Activated naive CD8-positive, alpha-beta T cell treated with anti-CD3 and anti-CD28 coated beads for 36 hours (primary cell): ENCODE measurements at places on chromosomes 16 and 17.

DNA sequence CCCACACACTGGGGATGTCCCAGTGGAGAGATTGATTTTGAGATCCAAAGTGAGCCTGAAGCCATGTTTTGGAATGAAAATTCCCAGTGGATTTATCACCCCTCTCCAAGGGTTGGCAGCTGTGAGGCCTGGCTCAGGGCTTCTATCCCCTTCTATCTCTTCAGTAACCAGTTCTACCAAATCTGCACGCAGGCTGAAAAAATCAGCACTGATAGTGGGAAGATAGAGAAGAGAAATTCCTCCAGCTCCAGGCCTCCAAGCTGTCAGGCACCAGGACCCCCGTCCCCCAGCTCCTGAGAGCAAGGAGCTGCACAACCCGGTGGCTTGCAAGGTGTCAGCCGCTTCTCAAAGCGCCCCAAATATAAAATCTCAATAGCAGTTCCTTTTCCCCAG is 1.0 kb downstream of the FLOT2 start:
- H3K4me3 ChIP-seq, result peak overlapping the region; percentile 94
- peaks cover 64% of the 10 kb centered on the region for H3K4me1 ChIP-seq
- H3K27me3 ChIP-seq, result no peaks in the 10 kb centered on the region
- peaks cover 47% of the 10 kb centered on the region for H3K36me3 ChIP-seq

DNA sequence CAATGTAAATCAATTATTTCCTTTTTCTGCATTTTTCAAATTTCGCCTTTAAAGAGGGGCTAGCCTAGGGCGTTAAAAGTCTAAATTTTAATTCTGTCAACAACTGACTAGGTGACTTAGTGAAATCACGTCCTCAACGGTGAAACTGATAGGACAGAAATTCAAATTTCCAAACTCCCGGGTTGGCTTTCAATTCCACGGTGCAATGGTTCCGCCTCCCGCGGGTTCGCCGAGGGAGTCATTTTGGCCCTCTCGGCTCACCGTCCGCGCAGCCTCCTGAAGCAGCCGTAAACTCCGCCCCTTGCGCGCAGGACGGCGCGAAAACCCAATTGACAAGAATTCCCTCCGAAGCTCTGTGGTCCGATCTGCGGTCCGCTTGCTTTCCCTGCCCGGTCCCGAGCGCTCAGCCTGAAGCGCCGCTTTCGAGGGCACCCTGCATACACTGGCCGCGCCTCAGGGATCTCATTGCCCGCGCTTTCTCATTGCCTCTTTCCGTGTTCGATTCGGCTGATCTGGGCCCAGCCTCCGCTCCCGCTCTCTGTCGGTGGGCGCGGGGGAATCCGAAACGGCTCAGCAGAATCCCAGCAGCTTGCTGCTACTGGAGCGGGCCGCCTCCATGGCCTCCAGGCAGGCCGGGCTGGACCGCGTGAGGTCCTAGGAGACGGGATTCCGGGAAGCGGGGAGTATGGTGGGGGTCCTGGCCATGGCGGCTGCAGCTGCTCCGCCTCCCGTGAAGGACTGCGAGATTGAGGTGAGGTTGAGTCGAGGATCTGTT is at the start of gene ATAD5:
TSS of gene ATAD5 (plus strand) at position 304 of the 775 bp plus-strand sequence. CDS start at position 686, 382 bp downstream.
- H3K36me3 ChIP-seq, result peaks cover 23% of the 10 kb centered on the region
- H3K4me3 ChIP-seq, result peak within 1 kb of the TSS; percentile 95
- no peaks in the 10 kb centered on the region for H3K27me3 ChIP-seq
- peaks cover 19% of the 10 kb centered on the region for H3K4me1 ChIP-seq
- peak within 1 kb of the TSS; percentile 96 for H3K27ac ChIP-seq
- DNase-seq, result peak; percentile 90

GRCh38 chr17:12390631-12391030 is 275.1 kb upstream of the MYOCD start:
- no peaks in the 10 kb centered on the region for H3K27me3 ChIP-seq
- no peaks in the 10 kb centered on the region for H3K4me1 ChIP-seq
- H3K36me3 ChIP-seq, result no peaks in the 10 kb centered on the region
- no peak for DNase-seq
- no peak overlapping the region for H3K27ac ChIP-seq

GRCh38 chr17:42743595-42744282 is 1.1 kb downstream of the EZH1 start:
- peak overlapping the region; percentile 97 for H3K4me3 ChIP-seq
- DNase-seq, result no peak
- H3K27ac ChIP-seq, result peak overlapping the region; percentile 97
- H3K27me3 ChIP-seq, result peaks cover 6% of the 10 kb centered on the region
- peaks cover 22% of the 10 kb centered on the region for H3K4me1 ChIP-seq
- H3K36me3 ChIP-seq, result no peaks in the 10 kb centered on the region

DNA sequence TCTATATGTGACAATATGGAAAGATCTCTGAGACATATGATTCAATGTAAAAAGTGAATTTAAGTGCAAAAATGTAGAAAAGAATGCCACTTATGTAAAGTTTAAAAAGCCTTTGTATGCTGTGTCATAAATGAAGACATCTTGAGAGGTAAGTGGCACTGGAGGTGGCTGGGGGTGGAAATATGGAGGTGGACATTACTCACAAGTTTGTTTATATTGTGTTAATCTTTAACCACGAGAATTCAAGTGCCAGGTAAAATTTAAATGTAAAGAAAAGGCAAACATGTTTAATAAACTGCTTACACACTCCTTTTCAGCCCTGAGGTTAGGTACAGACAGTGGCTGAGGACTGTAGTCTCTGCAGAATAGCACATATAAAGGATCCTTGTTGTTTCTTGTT is 235.1 kb downstream of the ABCC12 start:
- DNase-seq, result no peak
- no peak overlapping the region for H3K4me3 ChIP-seq
- H3K27me3 ChIP-seq, result peaks cover 4% of the 10 kb centered on the region
- no peaks in the 10 kb centered on the region for H3K36me3 ChIP-seq

- peaks cover 29% of the 10 kb centered on the region for H3K4me1 ChIP-seq
- peaks cover 5% of the 10 kb centered on the region for H3K36me3 ChIP-seq
- H3K4me3 ChIP-seq, result peak overlapping the region; percentile 72
- no peaks in the 10 kb centered on the region for H3K27me3 ChIP-seq
Observed at GRCh38 chr17:50421308-50422051, 4.5 kb upstream of the ACSF2 start.

DNA sequence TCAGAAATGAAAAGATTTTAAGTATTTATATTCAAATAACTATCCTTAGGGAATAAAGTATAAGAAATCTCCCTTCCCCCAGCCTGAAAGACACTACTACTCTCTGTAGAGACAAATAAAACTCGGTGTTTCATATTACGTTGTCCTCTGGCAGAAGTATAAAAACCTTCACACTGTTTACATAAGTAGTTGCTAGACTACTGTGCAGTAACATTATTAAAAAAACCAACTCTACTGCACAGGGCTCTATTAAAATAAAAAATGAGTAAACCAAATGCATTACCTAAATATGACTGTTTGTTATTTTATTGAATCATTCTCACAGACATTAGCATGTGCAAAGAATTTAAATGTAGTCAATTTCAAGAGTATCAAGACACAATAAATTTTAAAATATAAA is 67.4 kb downstream of the MED13 start:
- no peaks in the 10 kb centered on the region for H3K27me3 ChIP-seq
- DNase-seq, result no peak
- no peak overlapping the region for H3K4me3 ChIP-seq
- H3K27ac ChIP-seq, result no peak overlapping the region
- peaks cover 9% of the 10 kb centered on the region for H3K36me3 ChIP-seq

DNA sequence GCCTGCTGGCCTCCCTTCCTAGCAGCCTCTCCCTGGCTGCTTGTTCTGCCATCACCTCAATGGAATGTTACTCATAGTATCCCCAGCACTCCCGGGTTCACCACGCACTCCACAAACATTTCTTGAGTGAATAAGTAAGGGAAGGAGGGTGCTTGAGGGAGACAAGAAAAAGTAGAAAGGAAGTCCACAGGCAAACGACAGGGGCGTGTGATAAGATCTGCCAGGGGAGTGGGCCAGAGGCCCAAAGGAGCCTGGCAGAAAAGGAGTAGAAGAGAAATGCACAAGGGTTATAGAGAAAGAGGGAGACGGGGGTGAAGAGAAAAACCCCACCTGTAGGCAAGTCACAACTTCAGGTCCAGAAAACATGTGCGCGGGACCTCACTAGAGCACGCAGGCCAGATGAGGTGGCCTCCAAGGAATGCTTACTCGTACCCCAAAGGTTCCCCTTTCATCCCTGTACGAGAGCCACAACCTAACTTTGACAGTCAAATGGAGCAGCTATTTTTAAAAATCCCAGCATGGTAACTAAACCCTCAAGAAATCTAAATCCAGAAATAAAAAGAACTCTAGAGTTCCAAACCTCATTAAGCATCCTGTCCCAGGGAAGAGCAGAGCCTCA is 6.6 kb downstream of the ZDHHC7 start:
- no peak for DNase-seq
- H3K36me3 ChIP-seq, result peaks cover 3% of the 10 kb centered on the region
- no peaks in the 10 kb centered on the region for H3K27me3 ChIP-seq

GRCh38 chr17:65467156-65467555 is 94.3 kb downstream of the AXIN2 start:
- no peak overlapping the region for H3K27ac ChIP-seq
- no peak for DNase-seq
- H3K4me3 ChIP-seq, result no peak overlapping the region

DNA sequence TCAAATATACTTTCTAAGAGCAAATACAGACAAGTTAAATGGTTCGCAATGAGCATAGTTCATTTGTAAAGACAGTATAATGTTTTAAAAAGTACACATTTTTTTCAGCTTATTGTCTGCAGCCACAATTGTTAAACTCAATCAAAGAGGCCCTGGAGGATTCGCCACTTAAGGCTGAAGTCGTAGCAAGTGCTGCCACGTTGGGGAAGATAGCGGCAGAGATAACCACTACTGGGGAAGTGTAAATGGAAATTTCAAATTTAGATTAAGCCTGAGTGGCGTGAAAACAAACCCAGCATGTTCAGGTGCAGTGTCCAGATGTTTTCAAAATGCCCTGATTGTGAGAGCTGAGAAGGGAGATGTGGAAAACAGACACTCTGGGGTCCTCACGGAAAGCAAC is 8.4 kb downstream of the PMP22 start:
- peaks cover 86% of the 10 kb centered on the region for H3K27me3 ChIP-seq
- H3K4me1 ChIP-seq, result peaks cover 12% of the 10 kb centered on the region
- H3K4me3 ChIP-seq, result no peak overlapping the region
- no peak for DNase-seq
- H3K36me3 ChIP-seq, result no peaks in the 10 kb centered on the region

GRCh38 chr16:71933913-71934695 is 38.8 kb downstream of the IST1 start:
- peaks cover 9% of the 10 kb centered on the region for H3K4me1 ChIP-seq
- H3K36me3 ChIP-seq, result peaks cover 10% of the 10 kb centered on the region
- no peak overlapping the region for H3K4me3 ChIP-seq
- DNase-seq, result no peak
- H3K27ac ChIP-seq, result no peak overlapping the region

DNA sequence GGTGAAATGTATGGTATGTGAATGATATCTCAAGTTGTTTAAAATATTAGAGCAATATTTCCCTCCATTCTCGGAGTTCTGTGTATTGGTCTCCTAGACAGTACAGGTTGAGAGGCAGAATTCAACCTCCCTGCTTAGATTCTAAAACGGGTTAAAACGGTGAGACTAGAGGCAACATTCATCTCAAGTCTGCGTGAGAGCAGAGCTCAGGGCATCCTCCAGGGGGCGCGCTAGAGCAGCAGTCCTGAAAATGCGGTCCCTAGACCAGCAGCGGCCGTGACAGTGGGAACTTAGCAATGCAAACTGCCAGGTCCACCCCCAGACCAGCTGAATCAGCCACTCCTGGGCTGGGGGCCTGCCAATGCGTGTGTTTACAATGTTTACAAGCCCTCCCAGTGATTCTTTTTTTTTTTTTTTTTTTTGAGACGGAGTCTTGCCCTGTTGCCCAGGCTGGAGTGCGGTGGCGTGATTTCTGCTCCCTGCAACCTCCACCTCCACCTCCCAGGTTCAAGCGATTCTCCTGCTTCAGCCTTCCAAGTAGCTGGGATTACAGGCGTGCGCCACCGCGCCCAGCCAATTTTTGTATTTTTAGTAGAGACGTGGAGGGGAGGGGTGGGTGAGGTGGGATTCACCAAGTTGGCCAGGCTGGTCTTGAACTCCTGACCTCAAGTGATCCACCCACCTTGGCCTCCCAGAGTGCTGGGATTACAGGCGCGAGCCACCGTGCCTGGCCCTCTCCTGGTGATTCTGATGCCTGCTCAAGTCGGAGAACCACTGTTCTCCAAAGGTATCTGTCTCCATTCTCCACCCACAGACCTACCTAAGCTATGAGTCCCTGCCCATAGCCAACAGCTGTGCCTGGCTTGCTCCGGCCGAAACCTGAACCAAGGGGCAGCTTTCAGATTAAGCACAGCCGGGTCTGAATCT is 24.2 kb downstream of the KLHL36 start:
- no peak overlapping the region for H3K4me3 ChIP-seq
- H3K27ac ChIP-seq, result no peak overlapping the region
- no peaks in the 10 kb centered on the region for H3K36me3 ChIP-seq
- DNase-seq, result peak; percentile 76
- H3K4me1 ChIP-seq, result peaks cover 3% of the 10 kb centered on the region

DNA sequence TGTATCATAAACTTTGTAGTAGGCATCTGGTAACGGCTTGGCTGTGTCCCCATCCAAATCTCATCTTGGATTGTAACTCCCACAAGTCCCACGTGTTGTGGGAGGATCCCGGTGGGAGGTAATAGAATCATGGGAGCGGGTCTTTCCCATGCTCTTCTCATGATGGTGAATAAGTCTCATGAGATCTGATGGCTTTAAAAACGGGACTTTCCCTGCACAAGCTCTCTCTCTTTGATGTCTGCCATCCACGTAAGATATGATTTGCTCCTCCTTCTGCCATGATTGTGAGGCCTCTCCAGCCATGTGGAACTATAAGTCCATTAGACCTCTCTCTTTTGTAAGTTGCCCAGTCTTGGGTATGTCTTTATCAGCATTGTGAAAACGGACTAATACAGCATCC is 248.7 kb downstream of the SNX29 start:
- DNase-seq, result no peak
- no peak overlapping the region for H3K27ac ChIP-seq
- H3K4me3 ChIP-seq, result no peak overlapping the region
- H3K36me3 ChIP-seq, result no peaks in the 10 kb centered on the region
- H3K4me1 ChIP-seq, result peaks cover 17% of the 10 kb centered on the region

DNA sequence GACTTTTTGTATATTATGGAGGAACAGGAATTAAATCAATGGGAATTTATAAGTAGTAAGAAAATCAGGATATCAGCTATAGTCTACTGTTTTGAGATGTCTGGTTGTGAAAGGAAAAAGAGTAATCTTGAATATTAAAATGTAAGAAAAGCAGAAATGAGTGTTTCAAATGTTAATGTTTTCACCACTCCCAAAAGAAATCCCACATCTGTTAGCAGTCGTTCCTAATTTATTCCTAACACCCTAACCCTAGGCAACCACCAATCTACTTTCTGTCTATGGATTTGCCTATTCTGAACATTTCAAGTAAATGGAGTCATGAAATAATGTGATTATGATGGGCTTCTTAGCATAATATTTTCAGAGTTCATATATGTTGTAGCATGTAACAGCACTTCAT is 133.0 kb downstream of the CHD9 start:
- H3K27me3 ChIP-seq, result no peaks in the 10 kb centered on the region
- H3K4me1 ChIP-seq, result no peaks in the 10 kb centered on the region
- DNase-seq, result no peak
- peaks cover 41% of the 10 kb centered on the region for H3K36me3 ChIP-seq
- no peak overlapping the region for H3K4me3 ChIP-seq

GRCh38 chr16:83929811-83930555 is 23.1 kb upstream of the OSGIN1 start:
- no peak overlapping the region for H3K27ac ChIP-seq
- peaks cover 2% of the 10 kb centered on the region for H3K36me3 ChIP-seq
- H3K4me1 ChIP-seq, result no peaks in the 10 kb centered on the region
- H3K4me3 ChIP-seq, result no peak overlapping the region
- DNase-seq, result no peak

GRCh38 chr16:4370570-4371356 is 885 bp upstream of the VASN start:
- H3K4me1 ChIP-seq, result peaks cover 5% of the 10 kb centered on the region
- DNase-seq, result no peak
- H3K36me3 ChIP-seq, result no peaks in the 10 kb centered on the region
